ENCODE measurements at places on chromosomes 4 and X.
A peak's percentile ranks its signal among the peaks of the same experiment; 100 is the strongest.

GRCh38 chr4:111837761-111838160, 307.5 kb upstream of the FAM241A start:
- DNase-seq, result no peak

- DNase-seq, result no peak
Measured at GRCh38 chr4:138535316-138535715, 293.2 kb upstream of the SLC7A11 start.

DNA sequence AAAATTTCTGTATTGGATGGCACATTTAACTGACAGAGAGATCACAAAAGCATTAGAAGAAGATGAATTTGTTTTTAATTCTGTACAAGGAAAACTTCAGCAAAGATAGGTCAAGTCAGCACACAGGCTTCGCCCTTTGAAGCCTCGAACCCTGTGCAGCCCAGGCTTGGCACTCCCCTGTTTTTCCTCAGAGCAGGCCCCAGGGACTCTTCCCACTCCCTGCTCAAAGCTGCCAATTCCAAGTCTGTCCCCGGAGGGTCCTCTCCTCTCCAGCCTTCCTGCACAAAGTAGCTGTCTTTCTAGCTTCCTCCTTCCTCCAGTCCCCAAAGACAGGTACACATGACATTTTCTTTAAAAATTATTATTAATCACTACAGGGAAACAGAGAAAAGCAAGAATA, 466.3 kb downstream of the PPARGC1A start:
- no peak for DNase-seq

GRCh38 chrX:39121903-39122302, 320.6 kb downstream of the MID1IP1 start:
- DNase-seq, result no peak

DNA sequence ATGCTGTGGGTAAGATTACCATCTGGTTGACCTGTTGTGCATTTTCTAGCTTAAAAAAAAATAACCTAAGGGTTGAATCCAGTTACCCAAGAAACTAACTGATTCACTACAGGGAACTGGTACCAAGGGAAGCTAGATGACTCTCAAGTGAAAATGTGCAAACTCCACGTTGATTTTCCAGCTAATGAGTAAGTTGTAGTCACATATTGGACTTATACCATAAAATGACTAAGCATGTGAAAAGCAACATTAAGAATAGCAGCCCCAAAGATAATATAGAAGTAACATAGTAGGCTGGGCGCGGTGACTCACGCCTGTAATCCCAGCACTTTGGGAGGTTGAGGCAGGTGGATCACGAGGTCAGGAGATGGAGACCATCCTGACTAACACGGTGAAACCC, 270.9 kb downstream of the SPRY1 start:
- DNase-seq, result no peak

- peak; percentile 28 for DNase-seq
Measured at GRCh38 chrX:102652031-102652688, 877 bp downstream of the GPRASP1 start.

DNA sequence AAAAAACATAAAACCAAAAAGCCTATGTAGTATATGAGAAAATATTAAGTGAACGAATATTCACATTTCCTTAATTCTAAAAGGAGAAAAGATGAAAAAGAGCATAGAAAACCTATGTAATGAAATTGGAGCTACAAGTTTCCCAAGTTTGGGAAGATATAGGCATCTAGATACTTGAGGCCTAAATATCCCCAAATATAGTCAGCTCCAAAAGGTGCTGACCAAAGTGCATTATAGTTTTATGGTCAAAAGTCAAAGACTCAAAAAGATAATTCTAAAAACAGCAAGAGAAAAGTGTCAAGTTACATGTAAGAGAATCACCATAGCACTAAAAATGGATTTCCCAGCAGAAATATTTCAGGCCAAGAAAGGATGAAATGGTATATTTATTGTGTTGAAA, 673.7 kb upstream of the GRID2 start:
- no peak for DNase-seq

DNA sequence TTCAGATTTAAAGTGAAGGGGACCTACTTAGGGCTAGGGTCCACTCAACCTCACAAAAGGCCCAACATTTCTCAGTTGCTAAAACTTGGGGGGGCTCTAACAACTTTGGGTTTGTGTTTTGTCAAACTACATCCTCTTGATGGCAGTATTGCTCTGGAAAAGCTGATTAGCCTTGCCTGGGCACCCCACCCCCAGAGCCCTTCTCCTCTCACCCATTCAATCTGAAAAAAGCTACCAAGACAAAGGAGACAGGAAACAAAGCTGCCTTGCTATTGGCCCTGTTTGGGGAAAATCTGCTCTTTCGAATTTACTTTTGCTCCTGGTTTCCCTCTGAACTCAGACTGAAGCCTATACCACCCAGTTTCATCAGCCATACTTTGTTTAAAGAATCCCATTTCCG, 195.2 kb upstream of the STK26 start:
- DNase-seq, result no peak

DNA sequence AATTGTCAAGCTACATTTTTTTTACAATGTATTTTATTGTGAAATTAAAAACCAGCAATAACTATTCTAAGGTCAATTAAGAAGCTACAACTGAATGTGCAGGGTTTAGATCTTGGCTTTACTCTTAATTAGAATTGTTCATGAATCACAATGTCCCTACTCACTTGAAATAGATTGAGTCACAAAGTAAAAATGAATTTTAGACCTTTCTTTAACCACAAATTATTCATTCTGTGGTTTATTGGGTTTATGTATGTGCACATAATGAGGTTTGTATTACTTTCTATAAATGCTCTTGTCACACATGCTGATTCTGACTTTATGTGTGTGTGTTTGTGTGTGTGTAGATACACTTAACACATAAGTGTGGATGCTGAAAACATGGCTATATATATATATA, 647.0 kb upstream of the AADAT start:
- DNase-seq, result no peak

- DNase-seq, result no peak
Measured at GRCh38 chr4:81594490-81595159, 122.9 kb upstream of the RASGEF1B start.

DNA sequence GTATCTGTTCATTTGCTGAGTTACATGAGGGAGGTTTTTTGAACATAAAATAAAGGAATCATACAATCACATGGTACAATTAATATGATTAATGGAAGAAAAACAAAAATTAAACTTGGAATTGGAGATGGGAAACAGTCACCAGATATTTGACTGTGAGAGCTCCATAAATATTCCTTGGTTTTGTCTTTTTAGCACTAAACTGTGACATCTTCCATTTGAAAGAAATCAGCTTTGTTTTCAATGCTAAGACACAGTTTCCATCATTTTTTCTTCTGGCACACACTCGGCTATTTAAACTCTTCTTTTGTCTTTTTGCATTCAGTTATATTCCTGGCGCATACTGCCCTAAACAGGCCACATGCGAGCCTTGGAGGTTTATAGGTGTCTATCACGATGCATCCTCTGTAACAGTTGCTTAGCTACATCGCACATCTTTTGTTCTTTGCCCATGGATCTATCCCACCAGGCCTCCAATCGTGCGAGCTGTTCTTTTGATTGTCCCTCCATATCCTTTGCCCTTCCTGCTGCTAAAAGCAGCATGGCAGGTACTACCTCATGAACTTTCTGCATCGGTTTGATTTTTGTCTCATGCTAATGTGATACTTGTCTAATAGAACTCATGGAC, 158.3 kb downstream of the LDB2 start:
- no peak for DNase-seq

- DNase-seq, result no peak
Measured at GRCh38 chrX:63453571-63453970, 102.4 kb upstream of the SPIN4 start.
